ENCODE measurements at places on chromosomes 11 and 22.
A peak's percentile ranks its signal among the peaks of the same experiment; 100 is the strongest.

- DNase-seq = no peak
Measured at GRCh38 chr11:1229471-1230120, 6.7 kb downstream of the MUC5B start.

- peak; percentile 52 for DNase-seq
Measured at GRCh38 chr11:117179048-117179999, 781 bp downstream of the SIDT2 start.

DNA sequence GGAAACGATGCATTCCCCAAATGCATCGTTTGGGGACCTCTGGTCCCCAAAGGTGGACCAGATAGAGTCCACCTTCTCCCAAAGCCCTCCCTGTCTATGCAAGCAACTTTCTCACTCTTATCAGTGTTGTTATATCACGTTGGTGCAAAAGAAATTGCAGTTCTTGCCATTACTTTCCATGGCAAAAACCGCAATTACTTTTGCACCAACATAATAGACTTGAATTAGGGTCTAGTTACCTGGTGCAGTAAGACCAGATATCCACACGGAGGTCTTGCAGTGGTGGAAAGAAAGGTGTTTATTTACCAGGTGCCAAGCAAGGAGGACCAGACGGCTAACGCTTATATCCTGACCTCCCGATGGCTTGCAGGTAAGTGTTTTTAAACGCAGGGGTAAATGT is 129.0 kb downstream of the MIAT start:
- DNase-seq = no peak

DNA sequence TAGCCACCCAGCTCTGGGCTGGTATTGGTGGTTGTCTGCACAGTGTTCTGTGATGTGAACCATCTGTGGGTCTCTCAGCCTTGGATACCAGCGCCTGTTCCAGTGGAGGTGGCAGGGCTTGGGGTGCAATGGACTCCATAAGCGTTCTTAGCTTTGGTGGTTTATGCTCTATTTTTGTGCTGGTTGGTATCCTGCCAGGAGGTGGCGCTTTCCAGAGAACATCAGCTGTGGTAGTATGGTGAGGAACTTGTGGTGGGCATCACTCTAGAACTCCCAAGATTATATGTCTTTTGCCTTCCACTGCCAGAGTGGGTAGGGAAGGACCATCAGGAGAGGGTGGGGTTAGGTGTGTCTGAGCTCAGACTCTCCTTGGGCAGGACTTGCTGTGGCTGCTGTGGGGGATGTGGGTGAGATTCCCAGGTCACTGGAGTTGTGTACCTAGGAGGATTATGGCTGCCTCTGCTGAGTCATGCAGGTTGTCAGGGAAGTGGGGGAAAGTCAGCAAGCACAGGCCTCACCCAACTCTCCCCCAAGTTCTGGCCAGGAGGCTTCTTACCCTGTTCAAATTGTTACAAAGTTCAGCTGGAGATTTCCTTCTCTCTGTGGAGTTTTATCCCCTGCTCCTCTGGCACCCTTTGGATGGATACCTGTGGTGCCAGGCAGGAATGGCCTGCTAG is 47.2 kb downstream of the MRGPRX2 start:
- no peak for DNase-seq

GRCh38 chr11:95682552-95682951 is 107.0 kb downstream of the FAM76B start:
- no peak for DNase-seq

- no peak for DNase-seq
Measured at GRCh38 chr11:118200497-118200896, 24.1 kb upstream of the SCN2B start.

DNA sequence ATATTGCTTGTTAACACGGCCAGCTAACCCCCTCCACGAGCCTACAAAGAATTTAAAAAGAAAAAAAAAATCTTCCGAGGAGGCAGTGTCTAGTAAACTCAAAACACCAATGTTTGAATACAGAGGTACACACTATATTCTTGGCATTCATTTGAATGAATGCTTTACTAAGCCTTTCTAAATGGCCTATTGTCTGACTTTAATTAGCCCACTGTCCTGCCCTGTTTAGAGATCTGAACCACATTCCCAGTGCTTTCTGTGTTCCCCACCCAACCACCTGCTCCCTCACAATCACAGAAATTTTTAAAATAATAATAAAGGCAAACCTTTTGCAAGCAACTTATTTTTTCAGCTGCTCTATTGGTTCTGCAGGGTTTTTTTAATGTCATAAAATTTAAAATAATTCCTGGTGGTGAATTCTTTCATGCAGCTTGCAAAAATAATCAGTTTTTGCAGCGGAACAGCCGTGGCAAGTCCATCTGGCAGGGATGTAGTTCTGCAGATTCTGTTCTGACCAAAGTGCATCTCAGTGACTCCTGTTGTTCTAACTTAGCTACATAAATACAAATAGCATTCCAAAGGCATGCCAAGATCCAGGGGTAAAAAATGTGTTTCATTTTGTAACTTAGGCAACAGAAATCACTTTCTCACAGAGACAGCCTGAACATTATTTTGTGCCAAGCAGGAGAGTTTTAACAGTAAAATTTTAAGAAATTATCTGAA is 23.8 kb downstream of the POU2AF2 start:
- peak; percentile 18 for DNase-seq

- DNase-seq = peak; percentile 15
Measured at GRCh38 chr11:27496461-27496860, 10.1 kb downstream of the LIN7C start.

GRCh38 chr11:15780837-15781236 is 575.5 kb downstream of the SOX6 start:
- no peak for DNase-seq

GRCh38 chr11:120834686-120835210 is 189.2 kb upstream of the TBCEL start:
- DNase-seq = no peak

GRCh38 chr11:68375766-68376165 is 63.4 kb downstream of the LRP5 start:
- DNase-seq = no peak

DNA sequence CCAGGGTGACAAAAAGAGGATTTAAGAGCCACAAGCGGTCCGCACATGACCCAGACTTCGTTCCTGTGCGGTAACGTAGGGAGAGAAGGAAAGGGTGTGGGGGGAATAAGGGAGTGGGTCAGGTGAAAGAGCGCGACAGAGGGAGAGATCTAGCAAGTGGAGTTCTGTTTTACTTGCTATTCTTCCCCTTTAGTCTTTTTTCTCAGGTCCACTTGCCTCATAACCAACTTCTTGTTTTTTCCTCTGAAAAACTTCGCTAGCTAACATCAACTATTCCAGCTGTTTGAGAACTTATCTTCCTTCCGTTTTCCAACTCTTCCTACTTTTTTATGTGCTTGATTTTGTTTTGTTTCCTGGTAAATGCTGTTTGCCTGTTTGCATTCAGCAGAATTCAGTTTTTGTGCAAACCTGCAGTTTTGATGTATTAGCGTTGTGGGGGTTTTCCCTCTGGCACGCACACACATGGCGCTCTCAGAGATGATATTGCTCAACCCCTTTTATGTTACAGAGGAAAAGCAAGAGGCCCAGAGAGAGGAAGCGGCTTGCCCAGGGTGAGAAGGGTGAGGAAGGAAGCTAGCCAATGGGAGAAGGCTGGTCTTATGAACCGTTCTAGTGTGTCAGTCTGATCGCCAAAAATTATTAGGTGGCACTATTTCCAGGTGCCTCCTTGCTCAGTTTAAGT is 592 bp upstream of the CTSC start:
- DNase-seq = peak; percentile 90

GRCh38 chr11:95576146-95576845 is 213.3 kb downstream of the FAM76B start:
- DNase-seq = no peak

Measured in fibroblast of pulmonary artery (primary cell).